GM12892 (cell line): ENCODE measurements at places on chromosomes 6 and 20.

GRCh38 chr20:2054911-2055310 is 46.7 kb upstream of the STK35 start:
- DNase-seq: no peak

DNA sequence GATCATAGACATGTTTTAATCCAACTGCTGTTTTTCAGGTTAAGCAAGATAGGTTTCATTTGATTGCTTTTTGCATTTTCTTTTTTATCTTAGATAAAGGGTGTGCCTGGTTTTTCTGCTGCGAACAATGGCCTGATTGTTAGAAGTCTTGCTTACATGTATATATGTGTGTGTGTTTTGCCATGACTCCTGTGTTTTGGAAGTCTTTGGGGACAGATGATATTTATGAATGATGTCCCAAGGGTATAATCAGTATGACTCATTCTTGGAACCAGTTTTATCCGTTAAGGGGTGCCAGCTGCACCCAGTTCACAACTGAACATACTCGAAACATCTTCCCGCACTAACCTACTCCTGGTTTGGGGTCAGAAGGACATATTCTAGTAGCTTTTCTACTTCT is 230.1 kb upstream of the SUPT3H start:
- no peak for DNase-seq

- no peak for DNase-seq
These were observed 30.5 kb upstream of the HLA-G start for GRCh38 chr6:29797135-29797534.

DNA sequence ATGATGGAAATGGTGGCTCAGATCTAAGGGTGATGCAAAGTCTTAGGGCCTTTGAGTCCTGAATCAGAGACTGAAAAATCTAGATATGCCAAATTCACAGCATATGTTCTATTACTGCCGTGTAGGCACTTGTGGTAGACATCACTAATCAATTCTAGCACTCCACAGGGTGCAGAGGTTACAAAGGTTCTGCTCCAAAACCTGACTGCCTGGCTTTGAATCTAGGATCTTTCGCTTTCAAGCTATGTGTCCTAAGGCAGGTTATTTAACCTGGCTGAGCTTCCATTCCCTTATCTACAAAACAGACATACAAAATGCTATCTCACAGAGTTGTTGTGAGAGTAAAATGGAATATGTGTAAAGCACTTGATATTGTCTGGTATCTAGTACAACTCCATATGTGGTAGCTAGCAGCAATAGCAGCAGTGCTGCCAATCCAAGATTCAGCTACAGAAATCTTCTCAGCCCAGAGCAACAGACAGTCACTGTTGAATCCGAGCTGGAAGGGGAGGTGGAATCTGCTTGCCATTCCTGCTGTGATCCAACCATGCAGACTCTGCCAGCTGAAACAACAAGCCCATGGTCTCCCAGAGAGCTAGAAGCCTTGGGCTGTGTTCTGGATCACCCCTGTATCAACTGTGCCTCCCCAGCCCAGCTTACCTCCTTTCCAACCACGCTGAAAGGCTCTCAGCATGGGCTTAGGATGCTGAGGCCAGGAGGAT is 206.9 kb downstream of the TFAP2C start:
- DNase-seq: no peak

GRCh38 chr6:24972311-24972958 is 36.7 kb upstream of the RIPOR2 start:
- DNase-seq: no peak

GRCh38 chr20:50123418-50123817 is 10.5 kb upstream of the UBE2V1 start:
- no peak for DNase-seq

DNA sequence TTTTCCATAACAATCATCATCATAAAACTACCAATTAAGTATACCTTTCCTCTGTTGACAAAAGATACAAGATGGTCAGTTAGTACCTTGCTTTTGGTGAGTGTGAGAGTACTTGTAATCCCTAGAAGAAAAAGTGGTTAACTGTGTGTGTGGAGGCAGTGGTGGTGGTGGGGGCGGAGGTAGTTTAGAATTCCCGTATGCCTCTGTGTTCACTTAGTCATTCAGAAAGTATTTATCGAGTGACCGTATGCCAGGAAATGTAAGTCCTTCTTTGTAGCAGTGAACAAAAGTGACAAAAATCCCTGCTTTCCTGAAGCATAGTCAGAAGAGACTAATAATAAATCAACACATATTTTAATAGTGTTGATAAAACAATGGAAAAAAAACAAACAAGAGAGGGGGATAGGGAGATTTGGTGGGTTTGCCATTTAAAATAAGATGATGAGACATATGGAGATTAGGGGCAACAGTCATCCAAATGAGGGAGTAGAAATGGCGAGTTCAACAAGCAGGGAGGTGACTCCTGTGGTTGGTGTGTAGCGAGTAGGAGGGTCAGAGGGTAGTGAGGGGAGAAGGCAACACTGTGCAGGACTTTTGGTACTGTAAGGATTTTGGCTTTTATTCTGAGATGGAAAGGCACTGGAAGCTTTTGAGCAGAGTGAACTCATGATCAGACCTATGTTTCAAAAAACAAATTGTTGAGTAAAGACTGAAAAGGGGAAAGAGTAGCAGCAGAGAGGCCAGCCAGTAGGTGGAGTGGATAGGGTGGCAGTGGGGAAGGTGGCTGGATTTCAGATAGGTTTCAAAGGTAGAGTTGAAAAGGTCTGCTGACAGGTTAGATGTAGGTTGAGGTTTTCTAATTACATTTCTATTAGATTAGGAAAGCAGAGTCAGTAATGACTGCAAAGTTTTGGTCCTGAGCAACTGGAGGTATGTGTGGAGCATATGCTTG is 40.3 kb upstream of the SIM1 start:
- DNase-seq: no peak

DNA sequence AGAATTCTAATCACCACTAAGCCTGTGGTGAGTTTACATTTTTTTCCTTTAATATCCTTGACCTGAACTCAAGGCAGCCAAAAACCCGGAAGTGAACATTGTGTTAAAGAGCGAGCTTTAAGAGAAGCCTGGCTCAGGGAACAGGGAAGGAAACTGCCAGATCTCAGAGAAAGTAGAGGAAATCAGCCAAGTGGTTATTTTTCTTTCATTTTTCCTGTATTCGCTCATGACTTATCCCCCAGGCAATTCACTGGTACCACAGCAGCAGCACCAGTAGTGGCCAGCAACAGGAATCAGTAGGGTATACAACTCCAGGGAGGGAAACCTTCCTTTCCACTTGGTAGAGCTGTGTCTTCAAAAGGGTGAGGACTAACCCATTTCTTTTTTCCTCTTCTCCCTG is 89.6 kb upstream of the HMGCLL1 start:
- no peak for DNase-seq

- DNase-seq: no peak
These were observed 3.5 kb downstream of the FKBP1C start for GRCh38 chr6:63214816-63215215.

DNA sequence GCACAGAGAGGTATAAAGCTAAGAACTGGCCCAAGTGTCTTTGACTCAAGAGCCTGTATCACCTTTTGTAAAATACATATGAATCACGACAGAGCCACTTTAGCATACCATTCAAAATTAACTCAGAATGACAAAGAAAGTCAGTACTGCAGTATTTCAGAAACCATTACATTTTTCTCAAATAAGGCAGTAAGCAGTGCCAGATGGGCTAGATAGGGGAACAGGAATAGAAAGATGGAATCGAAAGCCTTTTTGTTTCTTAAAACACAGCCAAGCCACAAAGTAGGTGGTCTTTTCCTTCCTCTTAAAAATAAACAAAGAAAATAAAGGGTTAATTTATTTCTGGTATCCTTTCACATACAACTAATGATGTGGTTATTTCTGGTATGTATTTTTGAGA is 10.3 kb downstream of the CLDN20 start:
- DNase-seq: no peak

DNA sequence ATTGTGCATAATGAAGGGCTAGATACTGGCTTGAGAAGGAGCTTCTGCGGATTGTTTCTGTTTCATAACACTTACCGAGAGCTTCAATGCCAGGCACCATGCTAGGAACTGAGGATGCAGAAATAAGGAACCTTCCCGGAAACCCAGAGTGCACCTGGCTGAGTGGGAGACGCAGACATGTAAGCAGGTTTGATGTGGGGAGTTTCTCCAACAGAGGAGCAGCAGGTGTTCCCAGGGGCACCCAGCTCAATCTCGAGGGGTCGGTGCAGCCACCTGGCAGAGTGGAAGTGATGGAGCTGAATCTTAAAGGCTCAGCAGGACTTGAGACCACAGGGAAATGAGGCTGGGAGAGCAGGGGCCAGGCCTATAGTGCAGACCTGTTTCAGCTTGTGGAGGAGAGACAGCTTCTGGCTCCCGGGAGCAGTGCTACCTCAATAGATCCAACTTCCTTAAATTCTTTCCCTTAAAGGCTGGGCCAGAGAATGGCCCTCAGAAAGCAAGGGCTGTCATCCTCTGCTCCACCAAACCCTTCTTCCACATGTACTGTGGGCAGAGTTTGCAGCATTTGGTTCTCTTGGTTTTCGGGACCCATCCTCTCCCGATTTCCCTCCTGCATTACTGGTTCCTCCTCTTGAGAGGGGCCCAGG is 27.8 kb upstream of the SRC start:
- no peak for DNase-seq

GRCh38 chr20:63408684-63409046 is 47.5 kb upstream of the CHRNA4 start:
- no peak for DNase-seq

DNA sequence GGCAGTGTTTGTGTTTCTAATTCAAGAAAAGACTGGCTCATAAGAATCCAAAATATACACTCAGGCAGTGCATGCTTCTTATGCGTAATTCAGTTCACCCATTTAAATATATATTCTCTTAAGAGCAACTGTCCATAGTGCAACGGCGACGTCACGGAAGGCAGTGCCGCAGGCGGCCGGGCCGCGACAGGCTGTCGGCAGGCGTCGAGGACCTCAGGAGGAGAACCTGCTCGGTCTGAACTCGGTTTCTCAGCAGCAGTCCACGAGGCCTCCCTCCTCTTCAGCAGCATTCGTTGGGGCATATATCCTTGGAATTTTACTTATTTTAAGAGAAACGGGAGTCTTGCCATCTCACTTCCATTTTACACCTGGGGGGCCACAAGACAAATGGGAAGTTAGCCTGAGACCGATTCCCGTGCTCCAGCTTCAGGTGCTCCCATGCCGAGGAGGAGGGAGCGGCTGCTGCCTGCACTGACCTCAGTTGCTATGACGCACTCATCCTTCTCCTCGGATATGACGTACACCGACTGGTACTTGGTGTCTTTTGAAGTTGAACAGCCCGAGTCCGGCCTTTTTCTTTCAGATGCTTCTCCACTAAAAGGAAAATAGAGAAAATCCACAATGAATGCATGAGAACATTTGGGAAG is 8.2 kb downstream of the DLL1 start:
- no peak for DNase-seq

GRCh38 chr6:36484736-36485135 is 41.9 kb downstream of the KCTD20 start:
- no peak for DNase-seq

GRCh38 chr20:12040261-12040660 is 122.6 kb downstream of the BTBD3 start:
- DNase-seq: no peak

GRCh38 chr20:52899041-52899608 is 73.0 kb upstream of the TSHZ2 start:
- DNase-seq: no peak

- DNase-seq: peak; percentile 70
These were observed 39.8 kb downstream of the GNAS start for GRCh38 chr20:58892141-58892931.

DNA sequence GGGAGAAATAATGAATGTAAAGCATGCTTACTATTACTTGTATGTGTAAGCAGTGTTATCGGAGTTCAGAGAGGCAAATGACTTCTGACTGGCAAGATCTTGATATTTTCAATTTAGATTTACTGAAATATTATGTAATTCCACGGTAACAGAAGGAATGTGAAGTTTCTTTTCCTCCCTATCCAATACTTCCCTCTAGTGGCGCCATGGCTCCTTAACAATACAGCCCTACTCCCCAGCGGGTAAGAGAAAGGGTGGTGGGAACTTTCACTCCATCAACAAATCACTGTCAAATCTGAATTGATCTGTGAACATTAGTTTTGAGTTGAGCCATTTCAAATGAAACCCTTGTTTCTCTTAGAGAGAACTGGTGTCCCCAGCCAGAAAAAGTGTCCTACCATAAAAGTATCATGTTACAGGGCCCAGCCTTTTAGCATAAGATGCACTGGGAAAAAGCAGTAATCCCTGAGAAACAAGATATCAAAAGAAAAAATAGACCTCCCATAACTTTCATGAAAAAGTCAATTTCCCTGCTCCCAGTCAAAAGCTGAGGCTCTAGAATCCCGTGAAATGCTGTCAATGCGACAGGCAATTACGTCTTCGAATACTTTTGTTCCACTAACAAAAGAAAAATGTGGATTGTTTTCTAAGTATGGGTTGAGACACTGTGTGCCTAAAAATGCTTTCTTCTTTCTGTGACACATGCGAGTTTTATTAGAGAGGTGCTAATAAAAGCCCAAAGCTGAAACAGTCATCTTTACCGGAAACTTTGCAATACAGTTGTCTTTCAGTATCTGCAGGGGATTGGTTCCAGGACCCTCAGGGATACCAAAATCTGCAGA is 12.9 kb downstream of the COX7A2 start:
- no peak for DNase-seq

DNA sequence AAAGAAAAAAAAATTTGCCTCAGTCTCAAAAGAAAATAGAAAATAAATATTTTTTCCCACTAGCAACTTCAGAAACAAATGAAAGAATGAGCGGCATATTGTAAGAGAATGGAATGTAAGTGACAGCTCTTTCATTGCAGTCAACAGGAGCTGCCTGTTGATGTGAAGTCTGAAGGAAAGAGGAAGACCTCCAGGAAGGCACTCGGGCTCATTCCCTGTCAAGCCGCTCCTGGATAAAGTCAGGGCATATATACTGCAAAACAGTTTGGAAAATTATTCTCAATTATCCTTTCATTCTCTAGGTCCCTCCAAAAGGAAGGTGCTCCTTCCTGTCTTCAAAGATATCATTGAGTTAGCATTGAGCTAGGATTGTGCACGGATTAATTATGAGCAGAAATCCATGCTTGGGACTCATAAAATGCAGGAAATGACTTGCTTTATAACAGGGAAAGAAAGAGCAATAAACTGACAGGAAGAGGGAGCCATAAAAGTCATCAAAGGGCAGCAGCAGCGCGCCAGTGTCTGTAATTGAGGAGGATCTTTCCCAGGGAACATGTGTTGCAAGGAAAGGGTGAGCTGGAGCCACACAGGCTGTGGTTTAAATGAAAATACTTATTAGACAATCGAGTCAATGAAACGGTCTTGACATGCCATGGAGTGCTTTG is 218.2 kb downstream of the C6orf118 start:
- no peak for DNase-seq

GRCh38 chr20:3037654-3038053 is 5.8 kb upstream of the GNRH2 start:
- no peak for DNase-seq

DNA sequence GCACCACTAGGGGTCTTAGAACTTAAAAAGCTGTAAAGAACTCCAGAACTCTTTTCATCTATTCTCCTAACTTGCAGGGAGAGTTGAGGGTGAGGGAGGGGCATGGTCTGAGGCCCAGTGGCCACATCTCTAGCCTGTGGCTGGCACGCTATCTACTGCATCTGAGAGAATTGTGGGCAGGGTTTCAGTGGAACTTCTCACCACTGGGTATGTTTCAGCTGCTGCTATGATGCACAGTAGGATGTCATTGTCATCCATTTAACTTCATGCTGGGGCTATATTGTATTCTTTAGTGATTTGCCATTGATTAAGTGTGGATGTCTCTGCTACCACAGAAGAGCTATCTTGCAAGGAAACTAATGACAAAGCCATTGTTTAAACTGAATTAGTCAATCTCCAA is 4.5 kb downstream of the TMEM14A start:
- no peak for DNase-seq

GRCh38 chr6:73180076-73180738 is 45.1 kb downstream of the KHDC1L start:
- no peak for DNase-seq
